ENCODE measurements at places on chromosomes 3 and 15.
A peak's percentile ranks its signal among the peaks of the same experiment; 100 is the strongest.

- no peak for DNase-seq
Observed at GRCh38 chr15:97037080-97037479, 706.6 kb downstream of the NR2F2 start.

GRCh38 chr3:141441381-141442364 is 45.2 kb upstream of the RASA2 start:
- DNase-seq = peak; percentile 37

DNA sequence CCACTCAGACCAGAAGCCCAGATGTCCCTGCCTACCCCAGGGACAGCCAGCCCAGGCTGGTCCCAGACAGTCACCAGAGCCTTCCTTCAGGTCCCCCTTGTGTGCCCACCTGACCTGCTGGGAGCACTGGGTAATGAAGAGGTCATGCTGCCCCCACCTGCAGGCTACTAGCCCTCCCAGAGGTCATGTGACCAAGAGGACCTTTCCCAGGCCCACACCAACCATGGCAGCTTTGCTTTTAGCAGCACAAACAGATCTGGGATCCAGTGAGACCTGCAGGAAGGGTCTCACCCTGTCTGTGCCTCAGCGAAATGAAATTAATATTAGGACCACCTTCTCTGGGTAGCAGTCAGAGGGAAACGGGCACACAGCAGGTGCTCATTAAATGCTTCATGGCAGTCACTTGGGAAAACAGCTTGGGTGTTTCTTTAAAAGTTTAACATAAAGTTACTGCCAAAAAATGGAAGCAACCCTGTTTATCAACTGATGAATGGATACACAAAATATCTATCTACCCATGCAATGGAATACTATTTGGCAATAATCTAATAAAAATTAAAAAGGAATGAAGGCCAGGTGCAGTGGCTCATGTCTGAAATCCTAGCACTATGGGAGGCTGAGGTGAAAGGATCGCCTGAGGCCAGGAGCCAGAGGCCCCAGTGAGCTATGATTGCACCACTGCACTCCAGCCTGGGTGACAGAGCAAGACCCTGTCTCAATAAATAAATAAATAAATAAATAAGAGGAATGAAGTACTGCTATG is 43.7 kb downstream of the DNAJB8 start:
- DNase-seq = no peak

DNA sequence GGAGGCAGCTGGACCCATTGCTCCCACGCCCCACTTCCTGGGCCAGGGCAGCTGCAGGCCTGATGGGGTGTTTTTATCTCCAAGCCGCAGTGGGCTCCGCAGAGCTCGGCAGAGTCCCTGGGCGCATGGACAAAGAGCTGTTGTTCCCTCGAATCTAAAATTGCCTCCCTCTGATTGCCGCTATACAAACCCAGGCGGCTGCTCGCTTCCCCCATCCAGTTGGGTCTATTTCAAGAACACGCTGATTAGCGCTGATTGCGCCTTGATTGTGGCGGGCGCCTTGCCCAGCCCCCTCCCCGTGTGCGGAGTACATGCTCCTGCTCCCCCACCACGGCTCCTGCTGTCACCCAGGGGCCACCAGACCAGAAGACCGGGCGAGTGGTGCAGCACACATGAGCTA is 43.4 kb upstream of the SLC6A1 start:
- DNase-seq = no peak

DNA sequence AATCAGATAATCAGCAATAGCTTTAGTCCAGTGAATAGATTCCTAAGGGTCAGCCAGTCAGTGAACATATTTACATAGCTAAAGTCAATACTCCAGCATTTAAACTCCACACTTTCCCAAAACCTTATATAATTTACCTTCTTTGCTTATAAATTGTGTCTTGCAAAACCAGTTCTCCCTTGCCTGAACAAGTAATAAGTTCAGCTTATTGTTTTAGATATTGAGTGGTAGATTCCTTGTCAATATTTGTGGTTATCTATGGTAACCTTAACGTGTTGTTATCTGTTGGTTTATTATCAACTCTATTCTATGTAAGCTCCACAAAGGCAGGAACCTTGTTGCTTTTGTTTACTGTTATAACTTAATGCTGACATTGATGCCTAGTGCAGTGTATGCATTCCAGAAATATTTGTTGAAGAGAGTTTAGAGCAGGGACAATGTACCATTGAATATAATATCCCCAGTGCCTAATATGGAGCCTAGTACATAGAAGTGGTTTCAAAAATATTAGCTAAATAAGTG is 24.0 kb downstream of the PLSCR5 start:
- no peak for DNase-seq

DNA sequence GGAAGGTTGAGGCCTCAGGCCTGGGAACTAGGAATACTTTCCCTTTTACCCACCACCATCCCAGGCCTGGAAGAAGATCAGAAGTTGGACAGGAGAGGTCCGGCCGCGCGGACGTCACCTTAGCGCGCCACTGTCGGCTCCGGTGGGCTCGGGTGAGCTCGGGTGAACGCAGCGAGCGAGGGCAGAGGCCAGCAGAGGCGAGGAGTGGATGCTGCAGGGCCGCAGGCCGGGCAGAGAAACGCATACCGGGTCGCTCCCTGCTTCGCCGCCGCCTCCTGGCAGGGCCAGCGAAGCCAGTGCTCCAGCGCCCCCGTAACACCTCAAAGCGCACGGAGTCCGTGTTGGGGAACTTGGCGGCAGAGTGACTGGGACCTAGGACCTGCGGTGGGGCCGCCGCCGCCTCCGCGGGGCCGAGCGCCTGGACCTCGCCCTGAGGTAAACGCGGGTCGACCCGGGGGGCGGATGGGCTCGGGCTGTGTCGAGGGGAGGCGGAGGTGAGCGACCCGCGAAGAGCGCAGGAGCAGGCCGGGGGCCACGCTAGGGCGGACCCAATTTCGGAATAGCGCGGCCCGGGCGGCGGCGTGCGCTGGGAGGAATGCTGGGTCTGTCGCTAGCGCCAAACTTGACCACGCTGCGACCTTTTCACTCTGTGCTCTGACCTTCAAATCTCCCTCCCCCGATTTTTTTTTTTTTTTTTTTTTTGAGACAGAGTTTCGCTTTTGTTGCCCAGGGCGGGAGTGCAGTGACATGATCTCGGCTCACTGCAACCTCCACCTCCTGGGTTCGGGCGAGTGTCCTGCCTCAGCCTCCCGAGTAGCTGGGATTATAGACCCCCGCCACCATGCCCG is 1.6 kb downstream of the CYP11A1 start:
- no peak for DNase-seq

GRCh38 chr3:48400824-48401433 is 28.9 kb downstream of the FBXW12 start:
- peak; percentile 42 for DNase-seq

GRCh38 chr15:72042054-72042453 is 75.9 kb downstream of the MYO9A start:
- no peak for DNase-seq

DNA sequence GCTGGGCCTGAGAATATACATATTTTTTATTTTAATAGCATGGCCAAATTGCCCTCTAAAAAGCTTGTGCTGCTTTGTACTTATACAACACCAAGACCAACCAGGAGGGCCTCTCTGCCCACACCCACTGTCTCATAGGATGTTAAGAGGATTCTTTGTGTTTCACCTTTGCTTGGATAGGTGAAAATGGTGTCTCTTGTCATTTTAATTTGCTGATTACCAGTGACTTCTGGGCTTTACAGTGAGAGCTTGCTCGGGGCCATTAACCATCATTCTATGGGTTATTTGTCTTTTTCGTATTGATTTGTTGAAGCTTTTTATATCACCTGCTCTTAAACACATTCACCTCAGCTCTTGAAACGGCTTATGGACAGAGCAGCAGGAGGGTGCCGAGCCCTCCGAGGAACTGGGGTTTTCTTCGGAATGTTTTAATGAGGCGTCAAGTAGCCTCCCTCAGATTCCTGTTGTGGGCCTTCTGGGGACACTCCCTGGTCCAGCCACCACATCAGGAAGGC is 10.5 kb downstream of the PTH1R start:
- no peak for DNase-seq

GRCh38 chr15:71115567-71116351 is 488 bp downstream of the THSD4 start:
- no peak for DNase-seq

DNA sequence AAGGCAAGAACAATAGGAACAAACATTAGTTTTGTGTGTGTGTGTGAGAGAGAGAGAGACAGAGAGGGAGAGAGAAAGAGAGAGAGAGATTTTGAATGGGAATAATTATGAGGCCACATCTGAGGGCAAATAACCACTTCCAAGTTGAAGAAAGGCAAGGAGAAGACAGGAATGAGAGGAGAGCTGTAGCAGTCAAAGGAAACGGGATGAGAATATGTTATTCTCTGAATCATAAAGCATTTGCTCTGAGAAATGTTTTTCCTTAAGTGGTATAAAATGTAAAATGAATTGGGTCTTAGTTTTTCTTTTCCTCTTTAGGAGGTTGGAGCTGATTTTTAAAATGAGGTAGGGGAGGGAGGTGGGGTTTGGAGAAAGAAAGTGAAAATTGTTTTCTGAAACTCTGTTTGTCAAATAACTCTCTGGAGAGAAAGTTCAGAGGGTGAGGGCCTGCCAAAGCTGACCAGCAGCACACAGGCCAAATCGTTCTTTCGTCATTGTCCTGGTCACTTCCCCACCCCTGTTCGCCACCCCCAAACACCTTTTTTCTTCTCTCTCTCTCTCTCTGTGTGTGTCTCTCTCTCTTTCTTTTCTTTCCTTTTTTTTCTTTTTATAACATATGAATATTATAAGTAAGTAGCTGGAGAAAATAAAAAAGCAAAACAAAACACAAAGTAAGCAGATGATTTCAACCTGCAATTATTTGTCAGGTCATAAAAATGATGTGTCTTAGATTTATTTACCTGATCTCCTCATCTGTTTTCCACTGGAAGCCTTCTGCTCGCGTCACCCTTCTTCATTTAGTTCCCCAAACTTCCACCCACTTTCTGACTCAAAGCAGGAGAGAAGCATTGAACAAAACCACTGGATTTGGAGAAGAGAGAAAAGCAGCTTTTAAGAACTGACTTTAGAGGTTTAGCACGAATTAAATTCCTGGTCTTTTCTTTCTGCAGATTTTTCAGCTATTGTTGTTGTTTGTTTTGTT is 110.6 kb downstream of the LPP start:
- no peak for DNase-seq

DNA sequence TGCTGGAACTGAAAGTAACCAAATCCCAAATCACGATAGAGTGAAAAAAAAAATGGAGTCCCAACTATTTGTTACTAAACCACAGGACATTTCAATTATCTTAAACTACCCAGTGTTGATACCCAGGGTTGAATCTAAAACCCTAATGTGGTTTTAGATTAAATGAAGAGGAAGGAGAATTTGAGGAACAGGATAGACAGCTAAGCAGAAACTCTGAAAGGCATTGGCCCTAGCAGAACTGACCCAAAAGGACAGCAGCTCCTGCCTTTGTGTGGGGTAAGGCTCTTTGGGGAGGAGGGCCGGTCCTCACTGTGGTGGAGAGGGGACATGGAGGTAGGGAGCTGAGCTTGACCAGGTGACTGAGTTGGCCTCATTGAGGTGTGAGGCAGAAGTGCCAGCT is 30.7 kb upstream of the SNRK start:
- DNase-seq = no peak

GRCh38 chr15:70717237-70717793 is 46.0 kb downstream of the UACA start:
- no peak for DNase-seq

- DNase-seq = no peak
Observed at GRCh38 chr3:152717252-152717651, 117.7 kb upstream of the P2RY1 start.

DNA sequence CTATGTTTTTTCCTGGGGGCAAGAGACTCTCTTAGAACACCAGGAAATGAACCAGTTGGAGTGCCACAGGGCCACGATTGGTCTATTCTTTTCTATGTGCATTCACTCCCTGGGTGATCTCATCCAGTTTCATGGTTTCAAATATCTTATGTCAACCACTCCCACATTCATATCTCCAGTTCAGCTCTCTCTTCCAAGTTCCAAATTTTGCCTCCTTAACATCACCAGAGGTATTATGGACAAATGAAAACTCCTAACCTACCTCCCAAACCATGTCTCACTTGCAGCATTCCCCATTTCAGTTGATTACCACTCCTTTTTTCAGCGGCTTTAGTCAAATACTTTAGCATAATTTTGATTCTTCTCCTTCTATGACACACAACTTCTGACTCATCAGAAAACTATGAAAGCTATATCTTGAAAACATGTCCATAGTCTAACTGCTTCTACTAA is 203.1 kb upstream of the SEMA6D start:
- no peak for DNase-seq

- DNase-seq = no peak
Observed at GRCh38 chr15:31302029-31302657, 24.5 kb upstream of the KLF13 start.

- no peak for DNase-seq
Observed at GRCh38 chr3:142353571-142353970, 94.3 kb downstream of the XRN1 start.

- no peak for DNase-seq
Observed at GRCh38 chr3:124850212-124850611, 37.0 kb downstream of the ITGB5 start.

GRCh38 chr3:112042842-112043280 is 8.3 kb downstream of the TMPRSS7 start:
- no peak for DNase-seq

DNA sequence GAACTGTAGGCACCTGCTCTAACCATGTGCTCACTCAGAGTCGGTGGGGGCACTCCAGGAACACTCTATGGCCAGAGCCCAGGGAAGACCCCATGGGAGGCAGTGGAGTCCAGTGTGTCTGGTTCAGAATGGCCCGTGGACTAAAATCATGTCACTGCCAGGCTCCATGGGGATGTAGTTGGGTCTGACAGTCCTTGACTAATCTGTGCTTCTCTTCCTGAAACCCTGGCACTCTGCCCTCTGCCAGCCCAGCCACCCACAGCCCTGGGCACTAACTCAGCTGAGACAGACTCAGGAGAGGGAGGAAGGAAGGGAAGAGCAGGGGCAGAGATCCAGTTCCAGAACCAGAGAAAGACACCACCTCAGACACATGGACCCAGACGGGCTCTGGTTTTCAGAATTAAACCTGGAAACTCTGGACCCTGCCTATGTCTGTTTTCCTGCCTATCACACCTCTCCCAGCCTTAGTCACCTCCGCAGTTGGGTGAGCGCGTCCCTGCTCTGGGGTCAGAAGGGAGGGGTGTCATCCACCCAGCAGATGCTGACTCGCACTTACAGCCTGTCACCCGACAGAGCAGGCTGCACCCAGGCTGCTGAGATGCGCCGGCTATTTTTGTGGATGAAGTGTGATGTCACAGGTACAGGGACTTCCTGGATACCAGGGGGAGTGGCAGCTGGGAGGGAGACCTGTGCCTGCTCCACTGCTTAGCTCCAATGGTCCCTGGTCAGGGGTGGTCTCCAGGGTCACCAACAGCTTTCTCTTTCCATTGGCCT is 56.8 kb upstream of the INSYN1 start:
- DNase-seq = no peak
